Left kidney (tissue), 8 donors: ENCODE measurements at places on chromosomes 4 and X.

- DNase-seq, result no peak
Measured at GRCh38 chr4:7383266-7383665, 51.5 kb downstream of the PSAPL1 start.

- no peak for DNase-seq
Measured at GRCh38 chrX:13397878-13398818, 78.3 kb upstream of the ATXN3L start.

DNA sequence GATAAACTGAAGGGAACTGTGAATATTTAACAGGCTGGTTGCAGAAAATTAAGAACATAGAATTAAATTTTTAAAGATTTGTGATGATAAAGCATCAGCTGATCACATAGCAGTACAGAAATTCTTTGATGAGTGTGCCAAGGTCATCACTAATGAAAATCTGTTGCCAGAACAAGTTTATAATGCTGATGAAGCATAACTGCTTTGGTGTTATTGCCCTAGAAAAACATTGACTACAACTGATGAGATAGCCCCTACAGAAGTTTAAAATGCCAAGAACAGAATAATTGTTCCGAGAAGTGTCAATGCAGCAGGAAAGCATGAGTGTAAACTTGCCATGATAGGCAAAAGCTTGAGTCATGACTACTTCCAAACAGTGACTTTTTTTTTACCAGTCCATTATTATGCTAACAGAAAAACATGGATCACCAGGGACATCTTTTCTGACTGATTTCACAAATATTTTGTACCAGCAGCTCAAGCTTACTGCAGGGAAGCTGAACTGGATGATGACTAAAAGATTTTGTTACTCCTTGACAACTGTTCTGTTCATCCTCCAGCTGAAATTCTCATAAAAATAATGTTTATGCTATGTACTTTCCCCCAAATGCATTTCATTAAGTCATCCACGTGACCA lies 1136.6 kb downstream of the FAT4 start:
- no peak for DNase-seq

- no peak for DNase-seq
Measured at GRCh38 chr4:12615822-12616221, 868.3 kb downstream of the RAB28 start.

DNA sequence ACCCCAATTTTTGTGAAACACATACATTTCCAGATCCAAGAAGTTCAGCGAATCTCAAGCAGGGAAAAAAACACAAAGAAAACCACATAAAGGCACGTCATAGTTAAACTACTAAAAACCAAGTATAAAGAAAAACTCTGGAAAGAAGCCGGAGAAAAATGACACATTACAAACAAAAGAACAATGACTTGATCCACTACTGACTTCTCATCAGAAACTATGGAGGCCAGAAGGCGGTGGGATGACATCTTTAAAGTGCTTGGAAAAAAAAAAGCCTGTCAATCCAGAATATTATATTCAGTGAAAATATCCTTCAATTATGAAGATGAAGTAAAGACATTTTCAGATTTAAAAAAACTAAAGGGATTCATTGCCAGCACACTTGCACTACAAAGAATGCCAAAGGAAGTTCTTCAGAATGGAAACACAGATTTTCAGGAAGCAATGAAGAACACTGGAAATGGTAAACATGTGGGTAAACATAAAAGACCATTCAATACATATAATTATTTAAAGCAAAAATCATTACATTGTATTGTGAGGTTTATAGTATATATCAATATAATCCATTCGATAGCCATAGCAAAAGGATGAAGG lies 32.6 kb upstream of the PPP2R2C start:
- no peak for DNase-seq
